Naive thymus-derived CD4-positive, alpha-beta T cell (primary cell): ENCODE measurements at places on chromosomes 1 and 21.

DNA sequence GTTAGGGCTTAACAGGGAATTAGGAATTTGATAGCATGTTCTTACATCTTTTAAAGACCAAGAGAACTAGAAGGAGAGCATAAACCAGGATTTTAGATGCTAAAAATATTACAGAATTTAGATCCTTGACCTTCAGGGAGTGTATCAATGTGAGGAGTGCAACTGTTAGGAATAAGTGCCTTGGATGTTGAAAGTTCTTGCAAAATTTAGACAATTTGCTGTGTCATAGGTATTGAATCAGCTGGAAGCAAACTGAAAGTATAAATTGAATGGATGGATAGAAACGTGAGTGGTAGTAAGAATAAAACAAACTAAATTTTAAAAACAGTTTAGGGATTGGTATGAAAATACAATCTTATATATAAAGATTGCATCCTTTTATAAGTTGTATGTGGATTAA is 27.7 kb downstream of the PPP1R12B start:
- H3K27ac ChIP-seq = no peak overlapping the region
- no peak overlapping the region for H3K4me3 ChIP-seq
- no peak for DNase-seq
- H3K36me3 ChIP-seq = no peaks in the 10 kb centered on the region

GRCh38 chr1:201666102-201666501 is 127.2 kb downstream of the NAV1 start:
- H3K27me3 ChIP-seq = no peaks in the 10 kb centered on the region
- no peak overlapping the region for H3K4me3 ChIP-seq
- no peak overlapping the region for H3K27ac ChIP-seq
- no peak for DNase-seq

- no peak for DNase-seq
- H3K27me3 ChIP-seq = no peaks in the 10 kb centered on the region
- H3K27ac ChIP-seq = no peak overlapping the region
- H3K4me3 ChIP-seq = no peak overlapping the region
- no peaks in the 10 kb centered on the region for H3K36me3 ChIP-seq
These were observed 156.8 kb downstream of the GABPA start for GRCh38 chr21:25891596-25891995.

GRCh38 chr1:18607289-18607760 is 23.3 kb upstream of the PAX7 start:
- no peak overlapping the region for H3K4me3 ChIP-seq
- H3K4me1 ChIP-seq = no peaks in the 10 kb centered on the region
- H3K27ac ChIP-seq = no peak overlapping the region
- H3K36me3 ChIP-seq = no peaks in the 10 kb centered on the region

- no peak for DNase-seq
- no peaks in the 10 kb centered on the region for H3K27me3 ChIP-seq
- H3K36me3 ChIP-seq = no peaks in the 10 kb centered on the region
- H3K27ac ChIP-seq = peak overlapping the region; percentile 5
- peaks cover 11% of the 10 kb centered on the region for H3K4me1 ChIP-seq
- H3K4me3 ChIP-seq = no peak overlapping the region
These were observed 3.3 kb upstream of the ATP6V1G3 start for GRCh38 chr1:198543670-198544260.
